Activated naive CD8-positive, alpha-beta T cell treated with anti-CD3 and anti-CD28 coated beads for 36 hours (primary cell): ENCODE measurements at places on chromosomes 12 and 14.

GRCh38 chr14:47658041-47658440 lies 17.4 kb downstream of the MDGA2 start:
- no peak overlapping the region for H3K27ac ChIP-seq
- no peaks in the 10 kb centered on the region for H3K27me3 ChIP-seq
- H3K4me3 ChIP-seq, result no peak overlapping the region
- H3K4me1 ChIP-seq, result no peaks in the 10 kb centered on the region
- H3K36me3 ChIP-seq, result no peaks in the 10 kb centered on the region

DNA sequence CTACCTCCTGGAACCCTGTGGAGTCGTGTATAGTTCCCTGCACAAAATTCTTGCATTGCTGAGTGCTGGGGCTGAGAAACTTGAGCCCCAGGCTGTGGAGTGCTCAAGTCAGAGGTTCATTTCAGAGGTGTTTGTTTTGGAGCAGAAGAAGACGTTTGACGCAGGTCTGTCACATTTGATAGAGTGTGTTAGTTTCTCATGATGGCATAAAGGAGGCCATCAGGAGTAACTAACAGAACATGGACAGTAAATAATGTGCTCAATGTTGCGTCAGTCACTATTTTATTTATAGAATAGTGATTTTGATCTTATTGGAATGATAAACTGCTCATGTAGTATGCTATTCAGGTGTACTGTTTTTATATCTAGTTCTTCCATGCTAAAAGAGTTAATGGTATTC lies 44.2 kb downstream of the OTOGL start:
- H3K4me1 ChIP-seq, result peaks cover 6% of the 10 kb centered on the region
- no peaks in the 10 kb centered on the region for H3K36me3 ChIP-seq
- peaks cover 3% of the 10 kb centered on the region for H3K27me3 ChIP-seq
- H3K27ac ChIP-seq, result no peak overlapping the region
- DNase-seq, result no peak

DNA sequence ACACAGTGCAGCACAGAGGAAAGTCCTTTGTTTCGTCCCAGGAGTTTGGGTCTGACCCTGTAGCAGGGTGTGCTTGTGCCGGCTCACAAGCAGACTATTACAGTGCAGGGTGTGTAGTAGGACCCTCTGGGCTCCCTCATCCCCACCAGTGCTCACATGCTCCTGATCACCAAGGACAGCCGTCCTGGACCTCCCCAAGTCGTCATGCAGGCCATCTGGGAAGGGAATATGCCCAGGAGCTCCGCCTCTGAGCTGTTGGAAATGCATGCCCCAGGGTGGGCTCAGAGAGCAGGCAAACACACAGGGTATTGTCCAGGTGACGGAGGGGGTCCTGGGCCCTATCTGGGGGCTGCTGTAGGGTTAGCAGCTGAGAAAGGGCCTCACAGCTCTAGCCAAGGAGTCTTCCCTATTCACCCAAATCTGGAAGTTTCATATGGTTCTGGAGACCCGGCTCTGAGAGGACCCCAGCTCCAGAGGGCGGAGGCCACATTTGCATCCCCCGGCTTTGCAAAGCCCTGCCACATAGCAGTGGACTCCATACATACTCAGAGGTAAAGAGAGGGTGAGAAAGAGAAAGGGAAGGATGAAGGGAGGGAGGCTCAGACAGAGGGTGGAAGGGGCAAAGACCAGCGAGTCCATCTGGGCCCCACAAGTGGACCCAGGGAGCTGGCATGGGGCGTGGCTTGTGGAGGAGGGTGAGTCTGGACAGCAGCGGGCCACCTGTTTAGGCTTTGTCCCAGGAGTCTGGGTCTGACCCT lies 53.5 kb upstream of the PPP2R5C start:
- peaks cover 26% of the 10 kb centered on the region for H3K4me1 ChIP-seq
- peak overlapping the region; percentile 11 for H3K4me3 ChIP-seq
- peak overlapping the region; percentile 81 for H3K27ac ChIP-seq
- no peaks in the 10 kb centered on the region for H3K36me3 ChIP-seq
- no peaks in the 10 kb centered on the region for H3K27me3 ChIP-seq
- no peak for DNase-seq

DNA sequence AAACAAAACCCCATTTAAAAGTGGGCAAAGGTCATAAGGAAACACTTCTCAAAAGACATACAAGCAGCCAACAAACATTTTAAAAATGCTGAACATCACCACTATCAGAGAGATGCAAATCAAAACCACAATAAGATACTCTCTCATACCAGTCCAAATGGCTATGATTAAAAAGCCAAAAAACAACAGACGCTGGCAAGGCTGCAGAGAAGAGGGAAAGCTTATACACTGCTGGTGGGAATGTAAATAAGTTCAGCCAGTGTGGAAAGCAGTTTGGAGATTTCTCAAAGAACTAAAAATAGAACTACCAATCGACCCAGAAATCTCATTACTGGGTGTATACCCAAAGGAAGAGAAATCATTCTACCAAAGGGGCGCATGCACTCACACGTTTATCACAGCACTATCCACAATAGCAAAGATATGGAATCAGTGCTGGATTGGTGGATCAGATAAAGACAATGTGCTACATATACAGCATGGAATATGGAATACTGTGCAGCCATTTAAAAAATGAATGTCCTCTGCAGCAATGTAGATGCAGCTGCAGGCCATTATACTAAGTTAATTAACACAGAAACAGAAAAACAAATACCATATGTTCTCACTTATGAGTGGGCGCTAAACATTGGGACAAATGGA lies 102.1 kb upstream of the DAAM1 start:
- no peak for DNase-seq
- H3K4me3 ChIP-seq, result no peak overlapping the region
- H3K27me3 ChIP-seq, result peaks cover 10% of the 10 kb centered on the region
- no peak overlapping the region for H3K27ac ChIP-seq
- no peaks in the 10 kb centered on the region for H3K36me3 ChIP-seq
- H3K4me1 ChIP-seq, result no peaks in the 10 kb centered on the region

DNA sequence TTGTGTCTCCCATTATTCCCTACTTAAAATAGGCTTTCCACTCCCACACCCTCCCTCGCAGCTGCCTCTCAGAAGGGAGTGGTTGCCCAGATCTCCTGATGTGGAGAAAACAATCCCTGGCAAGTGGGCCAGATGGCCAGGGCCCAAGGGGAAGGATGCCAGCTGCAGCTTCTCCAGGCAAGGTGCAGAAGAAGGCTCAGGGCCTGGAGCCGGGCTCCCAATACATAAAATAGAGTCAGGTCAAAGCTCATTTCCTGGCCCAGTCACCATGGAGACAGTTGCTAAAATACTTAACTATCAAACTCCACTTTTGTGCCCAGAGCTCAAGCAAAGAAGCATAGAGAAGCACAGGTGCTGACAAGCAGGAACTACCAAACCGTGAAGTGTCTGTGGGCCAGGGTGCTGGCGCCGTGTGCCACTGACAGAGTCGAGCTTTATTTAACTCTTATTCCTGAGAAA lies 45.7 kb upstream of the ITPR2 start:
- H3K4me1 ChIP-seq, result no peaks in the 10 kb centered on the region
- peaks cover 2% of the 10 kb centered on the region for H3K36me3 ChIP-seq
- H3K4me3 ChIP-seq, result no peak overlapping the region
- no peak overlapping the region for H3K27ac ChIP-seq
